Thoracic aorta (tissue), 2 donors: ENCODE measurements at places on chromosomes 1 and 21.

- H3K36me3 ChIP-seq = no peaks in the 10 kb centered on the region
- no peak overlapping the region for H3K4me3 ChIP-seq
- no peaks in the 10 kb centered on the region for H3K27me3 ChIP-seq
- no peak for DNase-seq
Measured at GRCh38 chr1:11571906-11572616, 82.2 kb downstream of the FBXO2 start.

DNA sequence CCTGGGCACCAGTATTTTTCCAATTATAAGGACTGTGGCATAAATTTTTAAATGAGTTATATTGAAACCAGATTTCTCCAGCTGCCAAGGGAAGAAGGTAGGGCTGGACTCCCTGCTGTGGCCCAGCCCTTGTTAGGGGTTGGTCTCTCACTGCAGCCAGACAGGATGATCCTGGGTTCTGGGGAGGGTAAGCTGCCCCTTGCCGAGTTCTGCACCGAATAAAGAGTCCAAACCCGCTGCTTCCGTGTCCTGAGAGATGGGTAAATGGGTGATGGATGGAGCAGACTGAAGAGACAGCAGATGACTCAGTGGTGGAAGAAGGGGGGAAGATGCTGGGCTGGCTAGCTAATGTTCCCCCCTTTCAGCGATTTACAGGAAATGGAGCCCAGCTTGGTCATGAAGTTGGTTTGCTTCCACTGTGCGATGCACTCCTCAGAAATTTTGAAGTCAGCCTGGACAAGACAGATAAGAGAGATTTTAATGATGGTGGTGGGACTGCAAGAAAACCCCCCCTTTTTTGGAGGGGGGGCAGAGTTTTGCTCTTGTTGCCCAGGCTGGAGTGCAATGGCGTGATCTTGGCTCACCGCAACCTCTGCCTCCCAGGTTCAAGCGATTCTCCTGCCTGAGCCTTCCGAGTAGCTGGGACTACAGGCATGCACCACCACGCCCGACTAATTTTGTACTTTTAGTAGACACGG lies 41.4 kb downstream of the YARS1 start:
- H3K36me3 ChIP-seq = peaks cover 37% of the 10 kb centered on the region
- H3K4me3 ChIP-seq = no peak overlapping the region
- no peak for DNase-seq
- no peak overlapping the region for H3K27ac ChIP-seq

GRCh38 chr1:10424034-10424433 lies 6.2 kb upstream of the CENPS start:
- no peak overlapping the region for H3K27ac ChIP-seq
- no peaks in the 10 kb centered on the region for H3K4me1 ChIP-seq
- peaks cover 20% of the 10 kb centered on the region for H3K36me3 ChIP-seq
- no peak for DNase-seq
- H3K27me3 ChIP-seq = no peaks in the 10 kb centered on the region
- no peak overlapping the region for H3K4me3 ChIP-seq

GRCh38 chr1:20411196-20411980 lies 74.6 kb downstream of the CAMK2N1 start:
- H3K36me3 ChIP-seq = no peaks in the 10 kb centered on the region
- no peaks in the 10 kb centered on the region for H3K27me3 ChIP-seq
- no peak overlapping the region for H3K4me3 ChIP-seq
- H3K4me1 ChIP-seq = no peaks in the 10 kb centered on the region

DNA sequence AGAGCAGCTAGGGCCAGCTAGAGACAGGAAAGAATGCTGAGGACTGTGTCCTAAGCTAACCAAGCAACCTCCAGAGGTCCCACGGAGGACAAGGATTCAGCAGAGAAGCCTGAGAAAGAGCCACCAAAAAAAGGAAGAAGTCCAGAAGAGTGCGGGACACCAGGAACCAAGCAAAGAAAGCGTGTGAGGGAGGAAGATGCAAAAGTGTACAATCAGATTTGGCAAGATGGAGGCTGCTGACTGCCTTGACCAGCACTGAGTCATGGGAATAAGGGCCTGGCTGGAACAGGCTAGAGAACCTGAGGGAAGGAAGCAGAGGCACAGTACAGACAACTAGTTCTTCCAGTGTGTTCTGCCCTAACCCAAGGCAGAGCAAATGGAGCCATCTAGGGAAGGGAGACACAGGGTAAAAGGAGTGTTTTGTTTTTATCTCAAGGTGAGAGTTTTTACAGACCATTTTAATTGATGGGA lies 18.5 kb downstream of the TP53BP2 start:
- H3K36me3 ChIP-seq = no peaks in the 10 kb centered on the region
- no peaks in the 10 kb centered on the region for H3K27me3 ChIP-seq
- no peak overlapping the region for H3K27ac ChIP-seq
- no peak overlapping the region for H3K4me3 ChIP-seq

DNA sequence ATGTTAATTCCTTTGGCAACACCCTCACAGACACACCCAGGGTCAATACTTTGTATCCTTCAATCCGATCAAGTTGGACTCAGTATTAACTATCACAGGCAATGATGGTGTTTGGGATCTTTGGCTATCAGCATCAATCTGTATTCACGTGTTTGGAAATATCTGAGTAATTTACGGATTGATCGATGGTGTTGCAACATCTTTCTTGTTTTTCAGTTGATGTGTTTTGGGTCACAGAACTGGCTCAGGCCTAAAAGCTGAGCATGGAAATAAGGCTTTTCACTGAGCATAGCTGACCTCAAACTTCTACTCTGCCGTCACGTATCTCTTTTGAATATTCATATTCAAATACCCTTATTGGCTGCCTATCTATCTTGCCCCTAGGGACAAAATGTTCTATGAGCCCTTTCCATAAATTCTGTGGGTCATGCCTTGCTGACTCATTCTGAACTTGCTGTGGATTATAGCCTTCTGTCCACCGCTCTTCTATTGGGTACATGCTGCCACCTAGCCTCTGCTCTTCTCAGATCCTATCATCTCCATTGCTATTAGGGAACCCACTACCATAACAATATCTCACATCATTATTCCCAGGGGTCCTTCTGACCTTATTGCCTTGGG lies 156.0 kb downstream of the PDE4B start:
- H3K36me3 ChIP-seq = no peaks in the 10 kb centered on the region
- no peak for DNase-seq
- H3K4me3 ChIP-seq = no peak overlapping the region
- no peak overlapping the region for H3K27ac ChIP-seq

DNA sequence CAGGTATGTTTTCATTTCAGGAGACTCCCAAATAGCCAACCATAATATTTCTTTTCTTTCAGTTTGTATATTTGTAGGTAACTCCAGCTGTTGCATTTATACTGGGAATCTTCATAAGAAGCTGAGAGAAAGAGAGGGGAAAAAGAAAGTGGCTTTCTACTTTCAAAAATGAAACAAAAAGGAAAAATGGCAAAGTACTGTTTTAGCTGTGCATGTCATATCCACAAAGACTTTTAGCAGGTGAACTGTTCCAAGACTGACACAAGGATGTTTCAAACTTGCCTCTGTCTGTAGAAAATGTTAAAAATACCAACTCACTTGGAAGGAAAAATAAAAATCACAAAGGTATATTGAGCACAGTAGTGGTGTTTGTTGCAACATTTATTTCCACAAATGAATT lies 41.9 kb upstream of the CACYBP start:
- H3K4me3 ChIP-seq = no peak overlapping the region
- H3K36me3 ChIP-seq = no peaks in the 10 kb centered on the region
- peaks cover 10% of the 10 kb centered on the region for H3K4me1 ChIP-seq
- DNase-seq = no peak
- H3K27me3 ChIP-seq = no peaks in the 10 kb centered on the region

DNA sequence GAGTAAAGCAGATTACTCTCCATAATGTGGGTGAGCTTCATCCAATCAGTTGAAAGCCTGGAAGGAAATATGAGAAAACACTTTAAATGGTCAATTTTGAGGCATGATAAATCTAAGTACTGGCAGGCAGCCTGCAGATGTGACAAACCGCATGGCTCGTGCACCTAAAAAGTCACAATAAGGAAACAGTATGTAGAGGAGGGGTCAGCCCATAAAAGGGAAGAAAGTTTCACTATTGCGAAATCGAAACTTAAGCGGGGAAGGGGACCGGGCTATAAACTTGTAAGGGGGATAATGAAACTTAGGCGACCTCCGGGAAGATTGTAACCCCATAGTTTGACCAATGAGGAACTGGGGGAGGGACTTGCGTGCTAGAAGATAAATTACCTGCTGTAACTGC lies 109.8 kb downstream of the PLPPR4 start:
- H3K27ac ChIP-seq = no peak overlapping the region
- no peaks in the 10 kb centered on the region for H3K36me3 ChIP-seq
- H3K4me3 ChIP-seq = no peak overlapping the region
- H3K4me1 ChIP-seq = no peaks in the 10 kb centered on the region

DNA sequence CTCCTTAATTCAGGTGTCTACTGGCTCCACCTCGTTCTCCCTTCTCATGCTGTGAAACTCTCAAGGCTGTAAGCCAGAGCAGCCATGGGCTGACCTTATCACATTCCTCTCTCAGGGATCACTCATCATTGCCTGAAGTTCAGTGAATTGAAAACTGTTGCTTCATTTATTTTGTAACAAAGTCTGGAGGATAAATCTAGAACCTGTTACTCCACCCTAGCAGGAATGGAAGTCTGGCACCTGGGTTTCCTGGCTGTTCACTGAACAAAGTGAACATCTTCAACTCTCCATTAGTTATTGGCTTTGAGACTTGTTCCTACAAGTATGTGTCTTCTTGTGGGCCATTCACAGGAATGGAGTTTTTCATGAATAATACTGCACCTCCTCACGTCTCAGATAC lies 584.1 kb downstream of the PTPRU start:
- no peak overlapping the region for H3K27ac ChIP-seq
- DNase-seq = no peak
- H3K4me3 ChIP-seq = no peak overlapping the region
- no peaks in the 10 kb centered on the region for H3K36me3 ChIP-seq
- no peaks in the 10 kb centered on the region for H3K27me3 ChIP-seq

GRCh38 chr21:31218830-31219608 lies 125.0 kb downstream of the TIAM1 start:
- H3K27ac ChIP-seq = no peak overlapping the region
- no peaks in the 10 kb centered on the region for H3K4me1 ChIP-seq
- H3K4me3 ChIP-seq = peak overlapping the region; percentile 15
- H3K27me3 ChIP-seq = no peaks in the 10 kb centered on the region
- H3K36me3 ChIP-seq = no peaks in the 10 kb centered on the region
- DNase-seq = peak; percentile 9

- H3K4me3 ChIP-seq = no peak overlapping the region
- peaks cover 37% of the 10 kb centered on the region for H3K4me1 ChIP-seq
- H3K36me3 ChIP-seq = no peaks in the 10 kb centered on the region
- no peak for DNase-seq
- no peaks in the 10 kb centered on the region for H3K27me3 ChIP-seq
Measured at GRCh38 chr1:91732291-91733107, 153.5 kb downstream of the TGFBR3 start.

GRCh38 chr1:192170196-192170984 lies 12.1 kb downstream of the RGS18 start:
- no peaks in the 10 kb centered on the region for H3K27me3 ChIP-seq
- DNase-seq = no peak
- no peaks in the 10 kb centered on the region for H3K36me3 ChIP-seq
- no peak overlapping the region for H3K4me3 ChIP-seq

GRCh38 chr1:53413175-53414001 lies 45.8 kb upstream of the DMRTB1 start:
- H3K4me3 ChIP-seq = no peak overlapping the region
- H3K27me3 ChIP-seq = no peaks in the 10 kb centered on the region
- DNase-seq = no peak
- no peaks in the 10 kb centered on the region for H3K36me3 ChIP-seq

DNA sequence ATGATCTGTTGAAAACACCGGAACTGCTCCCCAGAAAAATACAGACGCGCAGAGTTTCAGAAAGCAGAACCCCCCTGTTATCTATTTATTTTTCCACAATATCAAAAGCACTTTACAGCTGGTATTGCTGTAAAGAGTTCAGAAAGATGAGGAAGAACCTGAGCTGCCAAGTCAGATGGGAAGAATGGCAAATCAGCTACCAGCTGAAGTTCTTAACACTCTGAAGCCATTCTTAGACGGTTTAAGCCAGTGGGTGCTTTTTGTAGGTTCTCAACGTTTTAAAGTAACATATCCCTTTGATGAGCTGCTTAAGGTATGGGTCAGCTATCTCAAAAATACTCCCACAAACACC lies 714 bp upstream of the AKIRIN1 start:
- peak overlapping the region; percentile 95 for H3K27ac ChIP-seq
- peak overlapping the region; percentile 100 for H3K4me3 ChIP-seq
- no peak for DNase-seq
- H3K4me1 ChIP-seq = peaks cover 18% of the 10 kb centered on the region

- H3K36me3 ChIP-seq = no peaks in the 10 kb centered on the region
- no peak overlapping the region for H3K4me3 ChIP-seq
- no peaks in the 10 kb centered on the region for H3K27me3 ChIP-seq
- H3K4me1 ChIP-seq = no peaks in the 10 kb centered on the region
- no peak for DNase-seq
- H3K27ac ChIP-seq = no peak overlapping the region
Measured at GRCh38 chr1:215054266-215054665, 28.3 kb upstream of the KCNK2 start.

- H3K27me3 ChIP-seq = no peaks in the 10 kb centered on the region
- no peaks in the 10 kb centered on the region for H3K36me3 ChIP-seq
- no peak overlapping the region for H3K4me3 ChIP-seq
- no peak overlapping the region for H3K27ac ChIP-seq
- DNase-seq = no peak
Measured at GRCh38 chr1:177558372-177558771, 387.6 kb downstream of the BRINP2 start.

DNA sequence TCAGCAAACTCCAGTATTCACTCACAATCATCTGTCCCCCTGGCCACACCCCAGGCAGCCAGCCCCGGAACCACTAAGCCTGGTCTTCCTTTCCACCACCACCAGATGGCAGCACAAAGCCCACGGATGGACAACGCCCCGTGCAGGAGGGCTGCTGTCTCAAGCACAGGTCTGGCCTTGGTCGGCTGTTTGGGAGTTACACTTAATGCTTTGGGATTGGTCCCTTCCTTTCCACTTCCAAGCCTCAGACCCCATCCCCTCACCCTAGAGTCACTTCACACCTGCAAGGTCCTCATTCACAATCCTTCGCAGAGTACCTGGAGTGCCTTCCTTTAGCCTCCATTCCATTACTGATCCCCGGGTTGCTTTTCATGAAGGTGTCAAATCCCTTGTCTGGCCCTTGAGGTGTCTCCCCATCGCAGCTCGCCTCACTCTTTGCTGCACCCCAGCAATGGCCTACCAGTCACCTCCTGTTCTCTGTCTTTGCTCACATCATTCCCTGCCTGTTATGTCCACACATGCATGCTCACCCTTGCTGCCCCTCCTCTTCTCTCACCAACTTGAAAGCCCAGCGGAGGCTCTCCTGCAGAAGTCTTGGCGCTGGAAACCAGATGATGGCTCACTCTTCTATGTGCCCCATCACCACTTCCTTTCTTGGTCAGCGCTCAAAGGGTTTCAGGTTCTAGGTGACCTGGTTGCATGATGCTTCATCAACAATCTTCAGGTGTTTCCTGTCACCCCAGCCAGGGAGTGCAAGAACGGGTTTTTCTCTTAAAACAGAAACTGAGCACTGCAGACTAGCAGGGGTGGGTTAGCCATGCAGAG lies 24.9 kb upstream of the KCNA2 start:
- H3K27me3 ChIP-seq = no peaks in the 10 kb centered on the region
- H3K36me3 ChIP-seq = no peaks in the 10 kb centered on the region
- H3K27ac ChIP-seq = no peak overlapping the region
- DNase-seq = no peak
- no peak overlapping the region for H3K4me3 ChIP-seq

GRCh38 chr1:220828179-220828490 lies 41.4 kb downstream of the MTARC1 start:
- H3K27ac ChIP-seq = no peak overlapping the region
- H3K4me3 ChIP-seq = no peak overlapping the region
- H3K27me3 ChIP-seq = no peaks in the 10 kb centered on the region
- H3K36me3 ChIP-seq = no peaks in the 10 kb centered on the region
- no peak for DNase-seq
